Stimulated activated effector memory CD8-positive, alpha-beta T cell treated with anti-CD3 and anti-CD28 coated beads, Interleukin-12 subunit alpha, Interleukin-12 subunit beta, amount 100 ng/mL, for 72 hours (primary cell): ENCODE measurements at places on chromosomes 2 and 18.
A peak's percentile ranks its signal among the peaks of the same experiment; 100 is the strongest.

- no peak for DNase-seq
Measured at GRCh38 chr18:6886797-6887330, 157.3 kb downstream of the ARHGAP28 start.

- no peak for DNase-seq
Measured at GRCh38 chr18:59728816-59729215, 31.6 kb upstream of the CCBE1 start.

DNA sequence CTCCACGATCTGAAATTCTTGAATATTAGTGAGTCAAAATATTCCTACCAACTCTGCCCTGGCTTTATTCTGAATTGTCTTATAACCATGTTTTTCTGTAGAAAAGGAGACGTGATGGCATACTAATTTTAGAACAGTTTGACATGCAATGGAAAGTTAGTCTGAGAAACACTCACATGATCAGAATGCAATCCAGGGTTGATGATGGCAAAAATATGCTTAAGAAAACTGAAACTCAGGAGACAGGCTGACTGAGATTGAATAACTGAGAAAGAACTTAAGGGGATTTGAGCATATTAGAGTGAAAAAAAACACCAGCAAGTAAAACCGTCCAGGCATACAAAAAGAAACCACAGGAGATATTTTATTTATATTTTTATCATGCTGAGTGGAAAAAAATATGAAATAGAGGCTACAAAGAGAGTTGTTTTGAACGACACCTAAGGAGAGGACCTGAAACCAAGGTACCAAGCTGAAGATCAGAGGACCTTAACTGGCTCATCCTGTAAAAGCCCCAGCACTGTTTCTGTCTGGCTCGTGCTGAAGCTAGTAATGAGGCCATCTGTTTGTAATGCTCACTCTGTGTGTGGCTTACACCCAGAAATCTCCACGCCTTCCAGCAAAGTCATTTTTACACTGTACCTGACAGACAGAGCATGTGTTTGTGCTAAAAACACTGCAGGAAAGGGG, 437.2 kb upstream of the PKDCC start:
- DNase-seq = no peak

DNA sequence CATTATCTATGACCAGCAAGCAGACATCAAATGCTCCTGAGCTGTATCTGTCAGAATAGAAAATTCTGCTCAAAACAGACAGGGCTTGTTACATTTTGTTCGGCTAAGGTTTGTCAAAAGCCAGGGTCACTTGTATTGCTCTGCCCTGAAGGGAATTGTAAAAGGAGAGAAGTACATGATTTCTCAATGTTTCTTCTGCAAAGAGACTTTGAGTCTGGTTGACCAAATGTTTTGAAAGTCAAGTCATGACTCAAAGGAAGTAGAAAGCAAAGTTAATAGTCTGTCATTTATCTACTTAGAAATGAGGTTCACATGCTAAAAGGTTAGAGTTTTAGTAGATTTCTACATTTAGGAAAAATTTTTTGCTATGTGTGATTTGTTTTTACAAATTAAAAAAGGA, 1624.1 kb upstream of the ZEB2 start:
- no peak for DNase-seq

- DNase-seq = no peak
Measured at GRCh38 chr2:33746208-33746800, 147.2 kb upstream of the FAM98A start.

GRCh38 chr2:235961711-235962110, 206.5 kb downstream of the GBX2 start:
- no peak for DNase-seq

- DNase-seq = peak; percentile 49
Measured at GRCh38 chr2:240640939-240641338, 15.7 kb downstream of the GPR35 start.

- DNase-seq = no peak
Measured at GRCh38 chr2:52676056-52676455, 1091.5 kb upstream of the CHAC2 start.

- DNase-seq = no peak
Measured at GRCh38 chr2:27202854-27203253, 9.0 kb upstream of the ATRAID start.

- DNase-seq = no peak
Measured at GRCh38 chr18:40380686-40381439, 1574.2 kb upstream of the PIK3C3 start.

DNA sequence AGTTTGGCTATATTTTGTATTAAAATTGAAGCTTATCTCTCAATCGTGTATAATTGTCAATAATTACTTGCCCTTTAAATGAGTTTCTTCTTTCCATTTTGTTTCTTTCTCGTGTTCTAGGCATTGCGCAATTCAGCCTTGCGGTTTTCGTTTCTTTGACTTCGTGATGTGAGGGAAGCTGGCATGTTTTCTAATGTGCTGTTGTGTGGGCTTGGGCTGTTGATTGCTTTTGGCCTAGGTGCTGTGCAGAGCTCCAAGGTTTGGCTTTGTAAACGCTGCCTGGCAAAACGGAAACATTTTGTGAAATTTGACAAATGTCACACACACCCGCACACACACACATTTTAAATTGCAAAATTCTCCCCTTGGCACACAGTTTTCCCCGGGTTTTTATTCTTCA, 242.6 kb upstream of the TCF4 start:
- DNase-seq = no peak

DNA sequence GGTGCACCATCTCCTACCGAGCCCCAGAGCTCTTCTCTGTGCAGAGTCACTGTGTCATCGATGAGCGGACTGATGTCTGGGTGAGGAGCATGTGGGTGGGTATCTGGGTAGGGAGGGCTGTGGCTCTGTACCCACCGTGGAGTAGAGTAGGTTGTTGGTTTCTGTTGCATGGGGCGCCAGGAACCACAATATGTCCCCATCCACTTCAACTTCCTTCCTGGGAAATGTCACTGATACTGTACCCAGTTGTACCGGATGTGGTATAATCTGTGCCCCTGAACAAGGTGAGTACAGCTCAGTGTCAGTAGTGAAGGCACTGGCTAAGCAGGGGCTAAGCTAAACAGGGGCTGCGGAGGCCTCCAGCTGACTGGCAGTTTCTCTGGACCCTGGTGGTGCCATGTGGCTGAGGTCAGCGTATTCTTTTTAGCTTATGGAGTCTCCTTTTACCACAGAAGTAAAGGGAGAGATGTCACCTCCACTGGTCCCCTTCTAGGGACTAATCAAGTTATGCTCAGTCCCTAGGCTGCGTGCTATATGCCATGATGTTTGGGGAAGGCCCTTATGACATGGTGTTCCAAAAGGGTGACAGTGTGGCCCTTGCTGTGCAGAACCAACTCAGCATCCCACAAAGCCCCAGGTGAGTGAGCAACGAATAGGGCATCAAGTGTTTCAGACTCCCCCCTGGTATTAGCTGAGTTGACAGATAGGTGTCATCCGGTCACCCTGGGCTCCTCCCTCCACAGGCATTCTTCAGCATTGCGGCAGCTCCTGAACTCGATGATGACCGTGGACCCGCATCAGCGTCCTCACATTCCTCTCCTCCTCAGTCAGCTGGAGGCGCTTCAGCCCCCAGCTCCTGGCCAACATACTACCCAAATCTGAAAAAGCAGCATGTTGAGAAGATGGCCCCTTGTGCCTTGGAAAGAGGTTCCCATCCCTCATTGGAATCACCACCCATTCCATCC, 2.7 kb downstream of the STK16 start:
- peak; percentile 41 for DNase-seq

GRCh38 chr18:23617412-23618014, 31.2 kb upstream of the NPC1 start:
- no peak for DNase-seq

DNA sequence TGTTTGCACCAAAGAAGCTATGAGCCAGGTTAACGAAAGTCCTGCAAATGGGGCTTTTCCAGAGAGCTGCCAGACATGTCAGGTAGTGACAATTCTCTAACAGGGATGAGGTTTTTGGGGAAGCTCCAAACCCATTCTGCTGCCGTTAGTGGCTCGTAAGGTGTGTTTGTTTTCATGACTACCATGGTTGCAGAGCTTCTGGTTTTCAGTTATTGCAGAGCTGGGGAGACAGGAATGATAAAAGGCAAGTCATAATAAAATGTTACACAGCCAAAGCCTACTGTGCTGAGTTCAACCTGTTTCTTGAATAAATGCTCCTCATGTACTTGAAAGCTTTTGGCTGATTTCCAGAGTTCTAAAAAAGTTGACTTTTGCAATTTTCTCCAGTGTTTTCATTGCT, 209.2 kb upstream of the STK17B start:
- DNase-seq = no peak

DNA sequence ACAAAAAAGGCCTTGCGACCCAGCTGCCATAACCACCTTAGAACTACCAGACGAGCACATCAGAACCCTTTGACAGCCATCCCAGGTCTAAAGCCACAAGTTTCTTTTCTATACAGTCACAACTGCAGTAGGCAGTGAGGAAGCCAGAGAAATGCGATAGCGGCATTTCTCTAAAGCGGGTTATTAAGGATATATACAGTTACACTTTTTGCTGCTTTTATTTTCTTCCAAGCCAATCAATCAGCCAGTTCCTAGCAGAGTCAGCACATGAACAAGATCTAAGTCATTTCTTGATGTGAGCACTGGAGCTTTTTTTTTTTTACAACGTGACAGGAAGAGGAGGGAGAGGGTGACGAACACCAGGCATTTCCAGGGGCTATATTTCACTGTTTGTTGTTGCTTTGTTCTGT, 48.8 kb downstream of the FEZ2 start:
- DNase-seq = no peak

DNA sequence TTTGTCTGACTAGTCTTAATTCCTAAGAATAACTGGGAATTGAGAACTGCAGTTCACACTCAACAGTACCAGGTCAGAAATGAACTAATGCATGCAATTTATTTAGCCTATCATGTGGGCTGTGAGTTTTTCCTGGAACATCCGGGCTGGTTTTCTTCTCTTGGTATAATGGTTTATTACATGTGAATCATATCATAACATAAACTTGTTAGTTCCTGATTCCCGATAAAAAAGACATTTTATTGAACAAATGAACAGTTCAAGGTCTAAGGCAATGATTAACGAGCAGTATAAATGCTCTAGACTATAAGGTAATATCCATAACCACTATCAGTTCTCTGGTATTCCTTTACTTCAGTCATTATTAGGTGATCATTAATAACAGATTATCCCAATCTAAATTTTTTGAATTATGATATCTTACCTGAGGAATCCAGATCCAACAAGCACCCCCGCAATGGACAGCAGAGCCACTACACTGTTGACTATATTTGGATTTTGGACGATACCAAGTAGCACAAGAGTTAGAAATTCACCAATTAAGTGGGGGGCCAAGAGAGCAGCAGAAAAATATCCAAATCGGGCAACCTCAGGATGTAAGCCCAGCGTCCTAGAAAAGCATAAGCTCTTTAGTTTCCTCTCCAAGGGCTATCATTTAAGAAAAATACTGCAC, 19.0 kb downstream of the ABCG5 start:
- DNase-seq = no peak
